CD4-positive, alpha-beta T cell treated with Interleukin-6 at 100 ng/mL for 8 hours (primary cell): ENCODE measurements at places on chromosomes 2 and 18.

- DNase-seq: no peak
Measured at GRCh38 chr2:11330457-11331142, 13.8 kb downstream of the ROCK2 start.

DNA sequence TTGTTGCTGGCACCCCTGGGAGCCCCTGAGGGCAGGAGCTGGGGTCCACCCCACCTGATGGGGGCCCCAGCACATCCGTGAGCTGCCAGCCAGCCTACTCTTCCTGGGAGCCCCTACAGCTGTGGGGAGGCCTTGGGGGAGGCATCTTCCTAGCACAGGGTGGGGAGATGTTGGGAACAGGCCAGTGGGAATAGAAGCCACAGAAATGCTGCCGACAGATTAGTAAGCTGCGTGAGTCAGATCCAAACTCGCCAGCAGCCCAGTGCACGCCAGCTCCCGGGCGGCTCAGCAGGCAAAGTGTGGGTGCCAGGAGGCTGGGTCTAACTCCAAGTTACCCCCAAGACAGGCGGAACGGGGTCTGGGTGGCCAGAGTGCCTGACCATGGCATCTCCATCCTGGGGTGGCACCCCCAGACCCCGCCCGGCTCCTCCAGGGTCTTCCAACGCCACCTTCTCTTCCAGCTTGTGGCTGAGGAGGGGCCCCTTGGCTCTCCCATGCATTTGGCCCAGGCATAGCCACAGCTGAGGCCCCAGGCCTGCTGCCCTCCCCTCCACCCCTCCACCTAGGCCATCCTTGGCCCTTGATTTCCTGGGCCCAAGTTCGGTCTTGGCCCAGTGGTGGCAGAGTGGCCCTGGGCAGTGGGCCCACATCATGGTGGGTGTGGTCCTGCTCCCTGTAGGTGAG, 15.3 kb downstream of the CROCC2 start:
- no peak for DNase-seq

DNA sequence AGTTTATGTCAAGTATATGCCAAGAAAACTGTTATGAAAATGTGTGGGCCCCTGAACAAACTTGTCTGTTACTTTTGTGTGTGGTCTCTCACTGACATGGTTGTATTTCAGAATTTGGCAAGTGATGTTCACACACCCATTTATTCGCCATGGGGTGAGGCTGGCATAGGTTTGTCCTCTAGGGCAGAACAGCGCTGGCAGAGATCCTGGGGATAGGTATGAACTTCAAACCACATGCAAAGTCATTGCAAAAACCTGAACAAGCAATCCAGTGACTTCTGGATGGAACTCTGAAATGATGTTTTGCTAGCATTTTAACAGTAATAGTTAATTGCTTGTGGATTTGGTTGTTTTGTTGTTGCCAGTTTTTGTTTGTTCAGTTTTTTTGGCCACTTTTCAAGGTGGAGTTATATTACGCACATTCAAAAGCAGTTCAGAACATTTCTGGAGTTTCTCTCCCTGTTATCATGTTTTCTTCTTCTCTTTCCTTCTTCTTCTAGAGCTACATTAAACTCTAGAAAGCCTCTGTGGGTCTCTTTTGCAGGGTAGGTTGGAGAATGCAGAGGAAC, 78.5 kb downstream of the MDH1 start:
- no peak for DNase-seq

DNA sequence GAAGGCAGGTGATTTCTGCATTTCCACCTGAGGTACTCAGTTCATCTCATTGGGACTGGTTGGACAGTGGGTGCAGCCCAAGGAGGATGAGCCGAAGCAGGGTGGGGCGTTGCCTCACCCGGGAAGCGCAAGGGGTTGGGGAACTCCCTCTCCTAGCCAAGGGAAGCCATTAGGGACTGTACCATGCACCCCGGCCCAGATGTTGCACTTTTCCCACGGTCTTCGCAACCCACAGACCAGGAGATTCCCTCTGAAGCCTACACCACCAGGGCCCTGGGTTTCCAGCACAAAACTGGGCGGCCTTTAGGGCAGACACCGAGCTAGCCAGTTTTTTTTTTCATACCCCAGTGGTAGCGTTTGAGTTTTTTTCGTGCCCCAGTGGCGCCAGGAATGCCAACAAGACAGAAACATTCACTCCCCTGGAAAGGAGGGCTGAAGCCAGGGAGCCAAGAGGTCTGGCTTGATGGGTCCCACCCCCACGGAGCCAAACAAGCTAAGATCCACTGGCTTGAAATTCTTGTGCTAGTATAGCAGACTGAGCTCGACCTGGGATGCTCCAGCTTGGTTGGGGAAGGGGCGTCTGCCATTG, 75.9 kb upstream of the RANBP2 start:
- no peak for DNase-seq

DNA sequence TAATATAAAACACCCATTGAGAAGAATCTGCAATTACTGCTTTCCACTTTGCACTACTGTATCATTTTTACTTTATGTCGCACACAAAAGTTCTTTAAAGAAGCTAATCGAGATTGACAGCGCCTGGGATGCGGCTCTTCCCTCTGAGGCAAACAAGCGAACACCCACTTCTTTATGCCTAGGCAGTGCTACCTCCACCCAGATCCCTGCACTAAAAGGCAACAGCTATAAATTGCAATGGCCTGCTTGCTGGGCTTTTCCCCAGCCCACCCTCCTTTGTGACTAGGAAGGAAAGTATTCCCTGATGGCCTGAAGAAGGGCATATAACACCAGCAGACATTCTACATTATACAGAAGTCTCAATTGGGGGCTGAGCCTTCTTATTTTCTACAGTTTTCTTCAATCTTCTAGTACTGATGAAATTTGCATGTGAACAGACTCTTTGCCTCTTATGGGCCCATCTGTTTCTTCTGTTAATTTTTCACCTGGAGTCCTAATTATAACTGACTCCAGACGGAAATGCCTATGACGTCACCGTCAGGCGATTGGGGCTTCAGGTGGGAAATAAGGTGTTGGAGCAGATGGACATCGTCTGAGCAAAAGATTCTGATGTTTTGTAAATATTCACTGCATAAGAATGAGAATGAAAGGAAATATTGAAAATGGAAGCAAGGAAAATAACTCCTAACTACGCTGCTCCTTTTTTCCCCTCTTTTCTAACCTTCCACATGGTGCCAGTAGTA, 138.9 kb upstream of the DCC start:
- no peak for DNase-seq

DNA sequence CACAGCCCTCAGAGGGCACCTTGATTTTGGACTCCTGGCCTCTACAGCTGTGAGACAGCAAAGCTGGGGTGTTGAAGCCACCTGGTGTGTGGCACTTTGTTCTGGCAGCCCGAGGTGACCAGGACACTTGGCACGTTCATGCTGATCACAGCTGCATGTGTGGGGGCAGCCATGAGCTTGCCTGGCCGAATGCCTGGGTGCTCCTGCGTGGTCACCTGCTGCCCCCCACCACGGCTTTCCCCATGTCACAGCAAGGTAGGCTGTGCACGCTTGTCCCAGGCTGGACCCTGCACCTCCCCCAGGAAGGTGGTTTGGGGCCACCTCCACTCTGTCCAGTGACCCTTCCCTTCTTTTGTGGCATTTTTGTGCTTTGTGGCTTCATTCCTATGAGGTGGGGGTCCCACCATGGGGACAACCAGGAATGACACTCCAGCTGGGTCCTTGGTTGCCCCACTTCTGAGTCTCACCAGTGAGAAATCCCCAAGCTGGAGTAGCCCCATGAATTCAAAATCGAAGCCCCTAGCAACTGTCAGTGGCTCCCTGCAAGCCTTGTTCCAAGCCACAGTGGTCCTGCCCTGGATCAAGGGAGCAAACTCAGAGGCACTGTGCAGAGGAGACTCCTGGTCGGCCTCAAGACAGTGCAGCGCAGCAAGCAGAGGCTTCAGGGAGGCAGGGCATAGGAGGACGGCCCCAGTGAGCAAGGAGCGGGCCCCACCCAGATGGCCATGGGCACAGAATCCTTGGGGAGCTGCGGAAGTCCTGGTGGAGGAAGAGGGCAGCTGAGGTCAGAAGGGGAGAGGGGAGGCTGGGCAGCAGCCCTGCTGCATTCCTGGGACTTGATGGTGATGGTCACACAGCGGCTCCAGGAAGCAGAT, 121.4 kb upstream of the HS6ST1 start:
- DNase-seq: no peak

- DNase-seq: no peak
Measured at GRCh38 chr2:98025481-98026037, 29.8 kb upstream of the TMEM131 start.

DNA sequence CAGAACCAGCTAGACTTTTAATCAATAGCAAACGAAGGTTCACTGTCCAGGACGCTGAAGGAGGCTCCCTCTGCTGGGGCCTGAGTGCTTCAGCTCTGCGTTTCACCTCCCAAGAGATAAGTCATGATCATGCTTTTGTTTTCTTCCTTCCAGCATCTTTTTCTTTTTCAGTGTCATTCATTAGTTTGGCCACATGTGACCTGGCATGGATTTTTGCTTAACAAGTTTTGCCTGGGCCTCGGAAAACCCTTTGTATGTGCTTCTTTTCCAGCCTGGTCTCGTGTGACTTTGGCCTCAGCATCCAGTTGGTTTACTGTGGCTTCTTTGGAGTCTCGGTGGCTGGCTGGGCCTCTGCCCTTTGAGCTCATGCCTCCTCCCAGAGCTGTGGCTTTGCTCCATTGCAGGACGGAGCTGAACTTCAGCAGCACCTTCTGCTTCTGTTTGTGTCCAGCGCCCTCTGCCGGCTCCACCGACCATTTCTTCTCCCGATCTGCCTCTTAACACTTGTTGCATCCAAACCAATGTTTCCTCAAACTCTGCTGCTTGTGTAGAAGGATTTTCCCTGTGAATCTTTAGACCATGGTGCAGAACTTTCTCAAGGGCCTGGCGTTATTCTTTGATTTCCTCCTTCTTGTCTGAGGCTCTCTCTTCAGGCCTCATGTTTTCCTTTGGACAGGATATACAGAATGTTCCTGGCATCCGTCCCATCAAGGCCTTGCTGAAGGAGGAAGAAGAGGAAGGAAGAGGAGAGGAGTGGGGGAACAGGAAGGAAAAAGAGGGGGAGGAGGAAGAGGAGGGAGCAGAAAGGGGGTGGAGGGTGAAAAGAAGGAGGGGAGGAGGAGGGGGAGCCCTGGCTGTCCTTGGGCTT, 23.6 kb upstream of the HES6 start:
- DNase-seq: peak; percentile 72

GRCh38 chr2:26429779-26430578, 28.3 kb downstream of the DRC1 start:
- DNase-seq: no peak

DNA sequence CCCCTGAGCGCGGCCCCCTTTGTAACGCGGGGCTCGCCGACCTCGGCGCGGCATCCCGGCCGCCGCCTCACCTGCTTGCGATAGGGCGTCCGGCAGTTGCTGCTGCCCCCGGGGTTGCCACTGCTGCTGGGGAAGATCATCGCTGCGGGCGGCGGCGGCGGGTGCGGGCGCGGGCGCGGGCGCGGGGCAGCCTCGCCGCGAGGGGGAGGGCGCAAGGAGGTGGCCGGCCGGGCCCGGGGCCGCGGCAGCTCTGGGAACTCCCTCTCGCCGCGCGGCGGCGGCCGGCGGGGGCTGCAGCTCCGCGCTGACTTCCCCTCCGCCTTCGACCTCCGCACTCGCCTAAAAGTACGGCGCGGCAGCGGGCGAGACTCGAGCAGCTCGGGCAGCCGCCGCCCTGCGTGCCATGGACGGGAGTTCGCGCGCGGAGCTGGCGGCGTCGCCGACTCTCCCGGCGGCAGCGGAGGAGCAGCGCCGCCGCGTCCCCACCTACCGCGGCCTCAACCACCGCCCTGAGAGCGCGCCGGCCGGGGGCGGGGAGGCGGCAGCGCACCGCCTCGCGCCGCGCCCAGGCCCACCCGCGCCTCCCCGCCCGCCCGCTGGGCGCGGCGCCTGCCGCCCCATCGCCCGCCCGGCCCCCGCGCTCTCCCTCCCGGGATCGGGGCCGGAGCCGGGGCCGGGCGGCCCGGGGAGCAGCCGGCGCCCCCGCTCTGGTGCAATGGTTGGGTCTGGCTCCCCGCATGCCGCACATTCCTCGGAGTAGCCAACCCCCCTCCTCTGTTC, 86.0 kb downstream of the RBMS1 start:
- peak; percentile 45 for DNase-seq

GRCh38 chr18:27599202-27599829, 414.2 kb upstream of the CHST9 start:
- DNase-seq: no peak

- DNase-seq: no peak
Measured at GRCh38 chr2:47741637-47742036, 41.3 kb upstream of the MSH6 start.

- no peak for DNase-seq
Measured at GRCh38 chr2:217903859-217904613, 98.8 kb downstream of the TNS1 start.

DNA sequence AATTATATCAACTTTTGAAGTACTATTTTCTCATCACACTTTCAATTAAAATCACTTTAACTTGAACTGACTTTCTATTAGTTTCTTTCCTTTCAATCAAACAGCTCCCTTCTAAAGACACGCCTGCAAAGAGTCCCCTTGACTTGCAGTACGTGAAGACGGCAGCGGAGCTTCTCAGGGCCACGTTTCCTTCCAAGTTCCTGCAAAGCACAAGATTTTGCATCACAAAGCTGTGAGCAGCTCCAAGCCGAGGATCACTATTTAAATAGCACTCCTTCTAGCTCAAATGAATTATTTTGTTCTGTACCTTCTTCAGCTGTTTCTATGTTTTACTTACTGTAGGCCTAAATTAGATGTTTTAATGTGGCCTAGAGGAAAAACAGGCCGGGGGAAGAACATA, 30.8 kb downstream of the SH3YL1 start:
- no peak for DNase-seq

DNA sequence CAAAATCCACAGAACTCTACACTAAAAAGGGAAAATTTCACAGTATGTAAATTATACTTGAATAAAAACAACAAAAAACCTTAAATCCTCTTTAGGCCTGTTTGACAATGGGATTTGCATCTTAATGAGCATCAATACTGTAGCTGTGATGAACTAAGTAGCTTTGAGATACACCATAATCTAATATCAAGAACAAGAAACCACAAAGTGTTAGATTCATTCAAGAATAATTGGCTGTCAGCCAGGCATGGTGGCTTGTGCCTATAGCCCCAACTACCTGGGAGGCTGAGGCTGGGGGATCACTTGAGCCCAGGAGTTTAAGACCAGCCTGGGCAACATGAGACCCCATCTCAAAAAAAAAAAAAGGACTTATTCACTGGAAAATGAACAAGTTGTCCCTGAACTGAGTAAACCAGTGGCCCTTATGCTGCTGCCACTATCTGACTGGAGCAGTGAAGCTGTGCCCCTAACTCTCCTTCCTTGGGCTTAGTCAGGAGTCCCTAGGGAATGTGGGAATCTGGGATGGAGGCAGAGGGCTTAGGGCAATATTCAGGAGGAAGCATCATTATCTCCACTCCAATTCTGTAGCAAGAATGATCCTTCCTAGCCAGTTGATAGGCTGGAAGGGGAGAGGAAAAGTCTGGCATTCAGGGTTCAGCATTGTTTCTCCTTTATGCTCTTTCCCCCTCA, 88.5 kb downstream of the PRKCE start:
- DNase-seq: no peak

GRCh38 chr2:101300836-101301235, 7.7 kb downstream of the RNF149 start:
- no peak for DNase-seq
